ENCODE measurements at places on chromosomes 12 and 14. TPM values are rescaled to one million over a fixed set of nuclear protein-coding genes. Genes with fewer than 3 reads are reported as not detected.

DNA sequence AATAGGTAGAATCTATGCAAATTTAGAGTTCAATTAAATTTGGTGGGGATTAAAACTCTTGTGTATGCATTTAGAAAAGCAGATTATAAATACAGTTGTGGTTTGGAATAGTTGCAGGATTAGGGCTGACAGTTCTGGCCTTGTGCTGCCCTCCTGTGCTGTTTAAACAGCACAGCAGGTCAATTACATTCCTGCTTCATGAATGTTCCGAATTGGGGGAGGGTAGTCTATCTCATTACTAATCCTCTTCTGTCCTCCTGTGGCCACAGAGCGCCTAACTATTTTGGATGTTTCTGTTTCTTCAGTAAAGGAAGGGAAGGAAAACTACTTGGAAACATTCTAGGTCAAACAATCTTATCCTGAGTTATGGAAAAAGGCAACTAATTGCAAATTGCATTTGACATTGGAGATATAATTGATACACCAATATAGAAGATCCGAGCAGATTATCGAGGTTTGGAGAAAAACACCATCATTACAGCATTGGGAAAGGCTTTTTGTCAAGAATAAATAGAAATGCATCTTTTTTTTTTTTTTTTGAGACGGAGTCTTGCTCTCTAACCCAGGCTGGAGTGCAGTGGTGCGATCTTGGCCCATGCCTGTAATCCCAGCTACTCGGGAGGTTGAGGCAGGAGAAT lies 8.7 kb upstream of the GPR19 start:
- H3K27me3 ChIP-seq, result no peaks in the 10 kb centered on the region
- H3K4me1 ChIP-seq, result peaks cover 16% of the 10 kb centered on the region
- DNase-seq, result peak; percentile 62
- H3K27ac ChIP-seq, result peak overlapping the region; percentile 20
- H3K36me3 ChIP-seq, result no peaks in the 10 kb centered on the region

- peaks cover 41% of the 10 kb centered on the region for H3K4me1 ChIP-seq
- no peaks in the 10 kb centered on the region for H3K27me3 ChIP-seq
- no peak for DNase-seq
- H3K36me3 ChIP-seq, result peaks cover 49% of the 10 kb centered on the region
- peak overlapping the region; percentile 44 for H3K27ac ChIP-seq
- H3K4me3 ChIP-seq, result no peak overlapping the region
Observed at GRCh38 chr14:59347511-59347900, 117.7 kb downstream of the GPR135 start.

- H3K36me3 ChIP-seq, result peaks cover 12% of the 10 kb centered on the region
- no peaks in the 10 kb centered on the region for H3K27me3 ChIP-seq
- H3K27ac ChIP-seq, result peak overlapping the region; percentile 77
- peak; percentile 93 for DNase-seq
- H3K4me1 ChIP-seq, result peaks cover 75% of the 10 kb centered on the region
Observed at GRCh38 chr12:47754881-47755280, 3.8 kb downstream of the RAPGEF3 start.

DNA sequence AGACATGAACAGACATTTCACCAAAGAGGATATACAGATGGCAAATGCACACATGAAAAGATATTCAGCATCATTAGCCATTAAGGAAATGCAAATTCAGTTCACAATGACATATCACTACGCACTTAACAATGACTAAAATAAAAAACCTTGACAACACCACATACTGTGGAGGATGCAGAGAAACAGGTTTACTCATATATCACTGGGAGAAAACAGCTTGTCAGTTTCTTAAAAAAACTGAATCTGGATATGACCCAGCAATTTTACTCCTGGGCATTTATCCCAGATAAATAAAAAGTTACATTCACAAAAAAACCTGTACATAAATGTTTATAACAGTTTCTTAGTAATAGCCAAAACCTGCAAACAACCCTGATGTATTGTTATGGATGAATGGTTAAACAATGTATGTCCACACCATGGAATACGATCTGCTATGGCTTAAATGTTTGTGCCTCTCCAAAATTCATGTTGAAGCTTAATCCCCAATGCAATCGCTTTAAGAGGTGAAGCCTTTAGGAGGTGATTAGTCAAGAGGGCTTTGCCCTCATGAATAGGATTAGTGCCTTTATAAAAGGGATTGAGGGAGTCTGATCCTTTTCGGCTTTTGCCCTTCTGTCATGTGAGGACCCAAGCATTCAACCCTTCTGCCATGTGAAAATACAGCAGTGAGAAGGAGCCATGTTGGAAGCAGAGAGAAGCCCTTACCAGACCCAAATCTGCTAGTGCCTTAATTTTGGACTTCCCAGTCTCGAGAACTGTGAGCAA lies 36.0 kb upstream of the PPP4R3A start:
- no peak overlapping the region for H3K27ac ChIP-seq
- DNase-seq, result no peak
- H3K4me1 ChIP-seq, result no peaks in the 10 kb centered on the region

DNA sequence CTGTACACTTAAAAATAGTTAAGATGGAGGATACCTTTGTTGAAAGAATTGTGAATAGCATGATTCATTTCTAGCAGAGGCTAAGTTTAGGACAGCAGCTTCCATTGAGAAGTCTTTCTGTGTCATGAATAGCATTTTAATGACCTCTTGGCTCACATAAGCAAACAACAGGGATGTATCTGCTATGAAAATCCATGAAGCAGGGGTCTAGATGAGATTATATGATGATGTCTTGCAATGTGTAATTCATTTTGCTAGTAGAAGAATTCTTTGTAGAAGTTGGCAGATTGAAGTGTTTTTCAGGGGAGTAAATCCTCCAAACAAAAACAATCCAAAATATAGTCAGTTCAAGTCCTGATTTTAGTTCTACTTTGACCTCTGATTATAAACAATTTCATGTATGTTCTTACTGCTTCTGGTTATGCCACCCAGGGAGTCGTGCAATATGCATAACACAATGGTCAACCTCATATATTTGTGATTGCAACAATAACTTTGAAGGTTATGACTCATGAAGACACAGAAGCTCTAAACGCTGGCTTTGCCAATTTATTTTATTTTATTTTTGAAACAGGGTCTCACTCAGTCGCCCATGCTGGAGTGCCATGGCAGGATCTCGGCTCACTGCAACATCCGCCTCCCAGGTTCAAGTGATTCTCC lies 6.9 kb upstream of the RD3L start:
- no peaks in the 10 kb centered on the region for H3K4me1 ChIP-seq
- no peak overlapping the region for H3K27ac ChIP-seq
- H3K36me3 ChIP-seq, result no peaks in the 10 kb centered on the region
- no peak for DNase-seq
- H3K27me3 ChIP-seq, result peaks cover 3% of the 10 kb centered on the region
- H3K4me3 ChIP-seq, result no peak overlapping the region

- no peaks in the 10 kb centered on the region for H3K27me3 ChIP-seq
- peaks cover 56% of the 10 kb centered on the region for H3K4me1 ChIP-seq
- peak overlapping the region; percentile 79 for H3K4me3 ChIP-seq
- no peaks in the 10 kb centered on the region for H3K36me3 ChIP-seq
- DNase-seq, result no peak
Observed at GRCh38 chr12:131897276-131897675, 2.9 kb downstream of the ULK1 start.

- DNase-seq, result no peak
- H3K4me3 ChIP-seq, result no peak overlapping the region
- no peak overlapping the region for H3K27ac ChIP-seq
Observed at GRCh38 chr12:19161216-19161615, 31.7 kb downstream of the PLEKHA5 start.

DNA sequence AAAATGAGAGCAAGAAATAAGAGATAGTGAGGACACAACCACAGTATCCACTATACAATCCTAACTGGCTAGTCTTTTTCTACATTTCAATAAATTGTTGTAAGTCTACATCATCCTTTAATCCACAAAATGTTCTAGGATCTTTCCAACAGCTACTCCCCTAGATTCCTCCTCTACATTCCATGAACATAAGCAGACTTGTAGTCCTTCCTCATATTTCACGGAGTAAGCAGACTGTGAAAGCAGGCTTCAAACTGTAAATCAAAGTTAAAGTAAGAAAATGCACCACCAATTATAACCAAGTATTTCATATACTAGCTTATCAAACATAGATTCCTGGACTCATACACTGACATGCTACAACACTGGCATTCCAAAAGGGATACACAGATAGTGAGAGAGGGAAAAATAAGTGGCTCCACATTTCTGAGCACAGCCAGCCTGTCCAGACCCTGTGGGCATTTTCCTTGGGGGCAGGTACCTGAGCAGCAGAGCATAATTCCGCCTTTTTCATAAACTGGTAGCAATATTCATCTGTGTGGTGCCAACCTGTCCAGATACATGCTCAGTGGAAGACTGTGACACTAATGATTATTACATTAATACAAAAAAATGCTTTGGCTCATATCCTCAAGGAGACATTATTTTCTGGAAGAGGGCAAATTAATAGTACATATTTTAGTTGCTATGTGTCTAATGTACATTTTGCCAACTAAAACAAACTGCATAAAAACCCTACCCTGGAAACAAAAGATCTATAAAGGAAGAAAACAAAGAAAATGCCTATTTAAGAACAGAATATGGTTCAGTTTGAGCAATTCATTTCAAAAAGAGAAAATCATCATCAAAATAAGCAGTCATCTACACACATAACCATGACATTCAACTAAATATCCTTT lies 113.3 kb upstream of the FSCB start:
- H3K27ac ChIP-seq, result no peak overlapping the region
- no peak for DNase-seq

DNA sequence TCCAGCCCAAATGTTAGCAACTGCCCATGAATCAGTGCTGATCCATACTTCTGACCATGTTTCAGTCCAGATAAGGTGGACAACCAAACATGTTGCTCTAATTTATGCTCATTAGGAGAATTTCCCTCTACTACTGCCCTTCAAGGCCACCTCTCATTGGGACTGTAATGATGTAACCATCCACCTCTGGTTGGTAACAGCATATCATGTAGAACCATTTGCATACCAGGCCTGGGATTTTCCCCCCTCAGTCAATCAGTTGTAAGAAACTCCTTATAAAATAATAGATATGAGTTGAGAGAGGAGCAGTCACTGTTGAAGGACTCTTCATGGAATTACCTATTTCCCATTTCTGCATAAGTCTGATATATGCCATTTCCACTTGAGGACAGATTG lies 17.8 kb upstream of the YAF2 start:
- no peaks in the 10 kb centered on the region for H3K27me3 ChIP-seq
- no peaks in the 10 kb centered on the region for H3K4me1 ChIP-seq
- DNase-seq, result no peak
- H3K36me3 ChIP-seq, result no peaks in the 10 kb centered on the region
- no peak overlapping the region for H3K27ac ChIP-seq

GRCh38 chr12:125330645-125331341 lies 265.6 kb downstream of the AACS start:
- H3K27me3 ChIP-seq, result peaks cover 87% of the 10 kb centered on the region
- peak overlapping the region; percentile 38 for H3K4me3 ChIP-seq
- H3K36me3 ChIP-seq, result no peaks in the 10 kb centered on the region
- H3K27ac ChIP-seq, result no peak overlapping the region
- peaks cover 10% of the 10 kb centered on the region for H3K4me1 ChIP-seq

ACRBP gene
- not detected for total RNA-seq

TMEM117 gene
- 12.8 TPM for total RNA-seq

OR4K5 gene
- not detected for total RNA-seq

SERPINA12 gene
- total RNA-seq, result not detected

RHOF gene
- 29.5 TPM for total RNA-seq

ADCY4 gene
- total RNA-seq, result 18.2 TPM

CCDC184 gene
- total RNA-seq, result 0.89 TPM

Measured in stomach (tissue), 19 donors.